Activated gamma-delta T cell treated with anti-CD3 and anti-CD28 coated beads, Interleukin-2, amount 50 U/mL, for 16 hours (primary cell): ENCODE measurements at places on chromosomes 13 and 19.

DNA sequence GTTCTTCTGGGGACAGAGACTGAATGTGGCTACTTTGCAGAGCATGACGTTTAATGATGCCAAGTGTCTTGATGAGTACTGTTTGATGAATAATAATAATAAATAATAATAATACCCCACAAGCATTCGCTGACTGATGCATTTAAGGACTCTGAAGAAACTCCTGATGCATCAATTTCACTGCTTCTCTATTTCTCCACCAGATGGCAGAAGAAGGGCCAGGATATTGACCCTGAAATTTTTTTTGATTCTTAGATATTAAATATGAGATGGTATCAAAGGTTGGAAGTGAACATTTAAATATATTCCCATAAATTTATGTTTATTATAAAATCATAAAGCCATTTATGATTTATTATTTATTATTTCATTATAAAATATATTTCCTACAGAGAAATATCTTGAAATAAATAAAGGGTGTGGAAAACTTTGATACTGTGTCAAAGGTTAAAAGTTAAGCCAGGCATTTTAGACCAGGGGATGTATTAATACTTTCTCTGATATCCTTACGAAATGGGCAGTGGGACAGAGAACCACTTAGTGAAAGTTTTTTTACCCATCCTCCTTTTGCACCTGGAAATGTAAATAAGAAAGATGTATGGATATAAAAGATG lies 170.9 kb downstream of the LACC1 start:
- no peak for DNase-seq

- no peak for DNase-seq
These were observed 109.6 kb downstream of the VWA8 start for GRCh38 chr13:41851351-41851750.

DNA sequence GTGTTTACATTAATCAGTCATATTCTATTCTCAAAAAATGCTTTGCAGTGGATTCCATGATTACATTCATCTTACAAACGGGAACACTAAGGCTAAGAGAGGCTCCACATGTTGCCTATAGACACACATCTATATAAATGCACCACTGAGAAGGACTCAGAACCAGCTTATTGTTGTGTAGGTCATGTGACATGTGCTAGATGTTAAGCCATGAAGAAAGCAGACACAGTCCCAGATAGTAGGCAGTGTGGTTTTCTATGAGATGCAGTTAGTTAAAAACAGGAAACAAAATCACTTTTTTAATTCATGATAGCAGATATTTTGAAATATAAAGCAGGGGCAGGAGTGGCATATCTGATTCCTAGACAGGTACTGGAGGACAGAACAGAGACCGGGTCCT lies 10.7 kb downstream of the SIGLEC6 start:
- DNase-seq: no peak

- DNase-seq: no peak
These were observed 1.4 kb downstream of the SH2D3A start for GRCh38 chr19:6765738-6766356.

- DNase-seq: no peak
These were observed 2.5 kb downstream of the VPS36 start for GRCh38 chr13:52447815-52448552.

- DNase-seq: peak; percentile 14
These were observed 7.3 kb downstream of the SIGLEC9 start for GRCh38 chr19:51131780-51132680.

DNA sequence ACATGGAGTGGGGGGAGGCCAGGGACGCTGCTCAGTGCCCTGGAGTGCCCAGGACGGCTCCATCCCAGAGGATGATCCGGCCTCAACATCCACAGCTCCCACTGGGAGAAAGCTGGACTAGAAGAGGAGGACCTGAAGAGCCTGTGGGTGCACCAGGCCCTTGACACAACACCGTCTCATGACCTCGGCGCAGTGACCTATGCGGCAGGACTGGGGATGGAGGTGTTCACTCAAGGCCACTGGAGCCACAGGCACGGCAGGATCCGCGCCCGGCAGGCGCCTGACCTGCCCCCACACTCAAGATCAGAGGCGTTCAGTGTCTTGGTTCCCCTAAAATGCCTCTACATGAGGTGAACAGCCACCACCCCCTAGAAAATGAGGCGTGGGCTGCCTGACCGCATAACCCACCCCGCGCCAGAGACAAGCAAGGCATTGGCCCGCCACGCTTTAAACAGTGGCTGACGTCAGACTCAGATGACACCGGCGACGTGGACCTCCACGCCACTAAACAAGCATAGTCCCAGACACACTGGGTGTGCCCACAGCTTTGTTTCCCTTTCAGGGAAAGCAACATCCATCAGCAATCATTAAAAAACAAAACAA lies 8.0 kb downstream of the SGTA start:
- no peak for DNase-seq

DNA sequence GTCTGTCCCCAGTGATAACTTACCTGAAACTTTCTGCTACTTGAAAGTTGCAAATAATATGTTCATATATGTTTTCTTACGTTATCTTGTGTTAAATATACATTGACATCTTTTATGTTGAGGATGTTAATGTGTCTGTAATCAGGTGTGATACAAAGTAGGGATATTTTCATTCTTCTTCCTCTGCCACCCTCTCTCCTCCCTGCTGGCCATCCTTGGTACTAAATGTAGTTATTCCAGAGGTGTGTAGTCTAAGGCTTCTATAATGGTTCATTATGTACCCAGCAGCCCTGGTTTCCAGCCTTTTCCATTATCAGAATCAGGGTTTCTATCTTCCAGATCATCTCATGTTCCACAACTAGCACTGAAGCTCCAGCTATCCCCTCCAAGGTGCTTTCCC lies 606.7 kb upstream of the KLHL1 start:
- no peak for DNase-seq

DNA sequence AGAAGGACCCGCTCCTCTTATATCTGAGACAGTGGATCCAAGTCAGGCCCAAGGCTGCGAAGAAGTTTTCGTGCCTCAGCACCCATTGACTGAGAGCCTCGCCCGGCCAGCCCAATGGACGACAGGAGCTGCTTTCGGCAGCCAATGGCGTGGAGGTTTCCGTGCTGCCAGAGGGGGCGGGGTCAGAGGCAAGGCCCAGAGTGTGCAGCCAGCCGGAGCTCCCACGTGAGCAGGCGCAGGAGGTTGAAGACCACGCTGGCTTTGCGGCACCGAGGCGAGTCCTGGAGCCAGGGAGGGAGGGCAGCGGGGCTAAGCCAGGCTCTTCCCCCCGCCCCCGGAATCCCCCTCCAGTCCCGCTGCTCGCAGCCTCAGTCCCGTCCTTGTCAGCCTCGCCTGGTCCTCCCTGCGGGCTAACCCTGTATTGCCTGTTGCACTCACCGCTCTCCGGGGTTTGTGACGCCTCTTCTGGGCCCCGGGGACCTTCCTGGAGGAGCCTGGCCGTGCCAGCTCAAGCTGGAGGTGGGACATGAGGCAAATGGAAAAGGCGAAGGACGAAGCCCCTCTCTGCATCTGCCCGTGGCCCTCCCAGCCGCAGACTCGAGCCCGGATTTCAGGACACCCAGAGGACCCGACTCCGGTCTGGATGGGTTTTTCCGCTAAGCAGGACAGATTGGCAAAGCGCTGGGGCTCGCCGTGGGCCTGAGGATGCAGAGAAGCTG lies 1.5 kb downstream of the IFNL4 start:
- no peak for DNase-seq

- DNase-seq: no peak
These were observed 1466.1 kb downstream of the UQCRFS1 start for GRCh38 chr19:27746691-27747380.

DNA sequence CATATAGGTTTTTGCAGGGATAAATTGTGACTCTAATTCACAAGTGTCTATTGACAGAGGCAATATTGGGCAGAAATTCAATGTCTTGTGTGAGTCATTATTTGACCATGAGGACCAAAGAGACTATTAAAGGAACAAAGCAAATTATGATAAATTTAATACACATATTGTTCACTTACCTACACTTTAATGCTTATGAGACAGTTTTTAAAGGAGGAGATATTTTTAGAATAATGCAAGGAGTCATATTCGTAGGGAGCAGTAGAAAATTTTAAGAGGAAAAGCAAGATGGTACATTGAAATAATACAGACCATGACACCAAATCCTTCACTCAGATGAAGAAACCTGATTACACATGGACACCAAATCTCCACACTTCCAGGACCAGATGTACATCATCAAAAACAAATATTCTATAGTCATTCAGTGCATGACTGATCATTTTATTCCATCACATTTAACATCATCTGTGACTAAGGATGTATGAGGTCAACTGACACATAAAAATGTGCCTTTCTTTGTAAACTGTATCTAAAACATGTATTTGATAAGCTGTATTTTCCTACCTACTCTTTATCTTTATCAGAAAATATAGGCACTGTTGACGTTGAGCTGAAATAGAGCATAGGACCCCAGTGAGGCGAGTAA lies 4.2 kb upstream of the OR7A17 start:
- no peak for DNase-seq

- peak; percentile 45 for DNase-seq
These were observed 12.2 kb upstream of the LILRA5 start for GRCh38 chr19:54325194-54325621.

GRCh38 chr19:33508941-33509614 lies 12.5 kb downstream of the PEPD start:
- no peak for DNase-seq

- DNase-seq: no peak
These were observed 238.3 kb upstream of the MAB21L1 start for GRCh38 chr13:35714588-35715377.

DNA sequence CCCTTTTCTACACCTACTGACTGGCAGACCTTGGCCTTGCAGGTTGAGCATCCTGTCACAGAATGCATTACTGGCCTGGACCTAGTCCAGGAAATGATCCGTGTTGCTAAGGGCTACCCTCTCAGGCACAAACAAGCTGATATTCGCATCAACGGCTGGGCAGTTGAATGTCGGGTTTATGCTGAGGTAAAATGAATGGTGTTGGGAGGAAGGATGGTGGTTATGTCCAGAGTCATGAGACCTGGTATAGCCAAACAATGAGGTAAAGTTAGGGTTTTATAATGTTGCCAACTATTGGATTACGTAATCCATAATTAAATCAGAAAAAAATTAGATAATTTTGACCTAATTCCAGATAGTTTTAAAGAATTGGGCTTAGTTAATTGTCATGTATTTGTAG lies 212.5 kb downstream of the PCCA start:
- no peak for DNase-seq

GRCh38 chr19:18849838-18850400 lies 18.2 kb downstream of the UPF1 start:
- no peak for DNase-seq

- no peak for DNase-seq
These were observed 373 bp downstream of the TNFAIP8L1 start for GRCh38 chr19:4639531-4640246.

DNA sequence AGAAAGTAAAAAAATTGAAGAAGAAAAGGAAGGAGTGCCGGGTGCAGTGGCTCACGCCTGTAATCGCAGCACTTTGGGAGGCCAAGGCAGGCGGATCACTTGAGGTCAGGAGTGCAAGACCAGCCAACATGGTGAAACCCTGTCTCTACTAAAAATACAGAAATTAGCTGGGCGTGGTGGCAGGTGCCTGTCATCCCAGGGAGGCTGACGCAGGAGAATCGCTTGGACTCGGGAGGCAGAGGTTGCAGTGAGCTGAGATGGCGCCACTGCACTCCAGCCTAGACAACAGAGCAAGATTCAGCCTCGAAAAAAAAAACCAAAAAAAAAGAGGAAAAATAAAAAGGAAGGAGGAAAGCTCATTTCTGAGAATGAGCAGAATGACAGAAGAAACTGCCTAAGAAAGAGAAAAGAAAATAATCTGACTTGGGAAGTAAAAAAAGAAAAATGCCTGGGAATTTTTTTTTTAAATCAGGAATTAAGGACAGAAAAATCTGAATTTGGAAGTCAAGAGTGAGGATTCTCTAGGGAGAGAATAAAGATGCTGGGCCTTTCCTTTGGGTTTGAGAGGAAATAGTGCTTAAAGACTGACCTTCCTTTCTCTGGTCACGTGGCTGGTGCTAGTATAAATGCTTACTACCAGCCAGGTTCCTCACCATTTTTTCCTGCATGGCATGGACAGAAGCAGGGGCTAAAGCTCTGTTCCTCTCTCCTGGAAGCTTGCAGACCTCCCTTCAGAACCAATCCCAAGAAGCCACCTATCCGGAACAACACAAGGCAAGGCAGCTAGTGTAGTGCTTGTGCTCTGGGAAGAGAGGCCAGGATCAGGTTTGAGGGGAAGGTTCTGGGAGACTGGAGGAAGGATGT lies at the start of gene FFAR2:
TSS of gene FFAR2 (plus strand) at position 652 of the 864 bp plus-strand sequence. CDS start 1,458 bp downstream, outside the sequence.
- DNase-seq: no peak

- no peak for DNase-seq
These were observed 2.5 kb downstream of the LIG4 start for GRCh38 chr13:108212886-108213285.
